ENCODE measurements at places on chromosomes 1 and 21. TPM values are rescaled to one million over a fixed set of nuclear protein-coding genes. Genes with fewer than 3 reads are reported as not detected.

Gene KANK4
- total RNA-seq = not detected

Gene FCRL2
- not detected for total RNA-seq

Gene CACHD1
- 4.4 TPM for total RNA-seq

Gene HTR1D
- total RNA-seq = not detected

Gene GSTM5
- 4.4 TPM for total RNA-seq

Gene PLPPR5
- under 0.01 TPM for total RNA-seq

Gene SEMA6C
- total RNA-seq = 0.98 TPM

Gene CFAP141
- not detected for total RNA-seq

Gene LCE1D
- not detected for total RNA-seq

Gene TMEM53
- total RNA-seq = 9.8 TPM

Gene ACBD3
- 52.6 TPM for total RNA-seq

Gene RNU1-4
- under 0.01 TPM for total RNA-seq

Gene UBL4B
- not detected for total RNA-seq

Gene DRAXIN
- total RNA-seq = under 0.01 TPM

Gene FCRL3
- total RNA-seq = not detected

Gene AKT3
- total RNA-seq = 35.8 TPM

Gene LRRC52
- not detected for total RNA-seq

Gene LCE6A
- total RNA-seq = not detected

Gene IVL
- total RNA-seq = under 0.01 TPM

Gene LPAR3
- 0.37 TPM for total RNA-seq

Gene RGS2
- 9.9 TPM for total RNA-seq

Gene RIIAD1
- not detected for total RNA-seq

Gene FCRLA
- 1.8 TPM for total RNA-seq

Gene CDA
- 2.0 TPM for total RNA-seq

Gene RAP1GAP
- not detected for total RNA-seq

Gene ELOVL1
- total RNA-seq = 54.0 TPM

Gene CGN
- not detected for total RNA-seq

Gene C1QA
- not detected for total RNA-seq

Gene CELA2B
- not detected for total RNA-seq

Gene C1orf94
- under 0.01 TPM for total RNA-seq

Gene S100A3
- 22.0 TPM for total RNA-seq

Gene FMO5
- total RNA-seq = 1.8 TPM

Gene MYOM3
- under 0.01 TPM for total RNA-seq

Gene SNAPIN
- total RNA-seq = 50.6 TPM

Gene RNF187
- 32.6 TPM for total RNA-seq

Gene ETNK2
- 0.78 TPM for total RNA-seq

Gene TMEM125
- not detected for total RNA-seq

Gene SERTAD4
- total RNA-seq = 0.20 TPM

Gene LAMB3
- 6.1 TPM for total RNA-seq

Gene MARK1
- total RNA-seq = 2.2 TPM

Gene RC3H1
- 18.0 TPM for total RNA-seq

Gene HCN3
- 0.78 TPM for total RNA-seq

Gene PAPPA2
- total RNA-seq = 2.2 TPM

Gene HAO2
- not detected for total RNA-seq

Gene PADI4
- total RNA-seq = not detected

Gene SGIP1
- total RNA-seq = 8.8 TPM

Gene SH2D1B
- under 0.01 TPM for total RNA-seq

Gene ADAMTS4
- total RNA-seq = 1.8 TPM

Gene NBPF26
- total RNA-seq = 31.6 TPM

Gene CCDC185
- total RNA-seq = not detected

Gene ACKR1
- not detected for total RNA-seq

Gene ARHGEF16
- total RNA-seq = 1.2 TPM

Gene SPSB1
- 17.6 TPM for total RNA-seq

Gene LCE3E
- total RNA-seq = not detected

Gene UBASH3A
- not detected for total RNA-seq

Gene KCNA3
- under 0.01 TPM for total RNA-seq
